Peyer's patch (tissue), 4 donors: ENCODE measurements at places on chromosomes 11 and 22. TPM values are rescaled to one million over a fixed set of nuclear protein-coding genes. Genes with fewer than 3 reads are reported as not detected.

DNA sequence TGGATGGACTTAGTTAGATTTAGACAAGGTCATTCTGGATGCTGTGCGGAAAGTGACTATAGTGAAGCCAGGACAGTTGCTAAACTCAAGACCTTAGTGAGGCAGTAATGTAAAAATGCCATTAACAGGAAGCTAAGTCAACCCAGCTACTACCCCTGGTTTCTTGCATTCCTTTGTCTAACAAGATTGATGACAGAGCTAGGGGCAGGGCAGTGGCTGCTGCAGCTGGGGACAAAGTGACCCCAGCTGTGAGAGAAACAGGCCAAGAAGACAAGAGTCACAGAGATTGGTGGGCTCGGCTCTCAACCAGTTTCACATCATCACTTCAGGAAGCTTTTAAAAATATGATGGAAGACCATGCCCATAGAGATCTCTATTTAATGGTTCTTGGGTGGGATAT lies 110.4 kb upstream of the POU2AF2 start:
- DNase-seq: no peak
- no peak overlapping the region for H3K4me3 ChIP-seq
- H3K4me1 ChIP-seq: no peaks in the 10 kb centered on the region
- no peaks in the 10 kb centered on the region for H3K27me3 ChIP-seq

The DENND6B gene
- 5.4 TPM for total RNA-seq

- DNase-seq: no peak
- H3K27me3 ChIP-seq: no peaks in the 10 kb centered on the region
- H3K4me1 ChIP-seq: no peaks in the 10 kb centered on the region
- H3K4me3 ChIP-seq: no peak overlapping the region
- no peaks in the 10 kb centered on the region for H3K36me3 ChIP-seq
- H3K27ac ChIP-seq: no peak overlapping the region
Measured at GRCh38 chr11:98834776-98835175, 186.0 kb upstream of the CNTN5 start.

GRCh38 chr11:78647986-78648875 lies 73.6 kb upstream of the NARS2 start:
- no peaks in the 10 kb centered on the region for H3K36me3 ChIP-seq
- DNase-seq: no peak
- H3K27me3 ChIP-seq: no peaks in the 10 kb centered on the region
- H3K4me1 ChIP-seq: no peaks in the 10 kb centered on the region
- no peak overlapping the region for H3K27ac ChIP-seq

DNA sequence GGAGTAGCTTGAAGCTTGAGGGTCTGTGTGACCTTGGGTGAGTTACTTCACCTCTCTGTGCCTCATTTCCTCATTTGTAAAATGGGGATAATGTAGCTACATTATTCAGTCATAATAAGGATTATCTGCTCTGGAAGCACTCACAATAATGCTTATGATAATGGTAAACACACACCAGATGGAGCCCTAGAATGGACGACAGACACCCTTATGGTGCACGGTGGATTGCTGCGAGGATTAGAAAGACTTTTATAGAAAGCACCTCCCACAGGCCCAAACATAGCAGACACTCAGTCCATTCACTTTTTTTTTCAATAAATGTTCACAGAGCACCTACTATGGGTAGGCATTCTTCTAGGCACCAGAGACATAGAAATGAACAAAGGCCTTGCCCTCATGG lies 53.8 kb downstream of the LARGE1 start:
- H3K4me3 ChIP-seq: no peak overlapping the region
- H3K36me3 ChIP-seq: no peaks in the 10 kb centered on the region
- H3K27me3 ChIP-seq: no peaks in the 10 kb centered on the region
- H3K4me1 ChIP-seq: peaks cover 12% of the 10 kb centered on the region

- H3K27me3 ChIP-seq: no peaks in the 10 kb centered on the region
- H3K4me3 ChIP-seq: no peak overlapping the region
- no peak for DNase-seq
- H3K27ac ChIP-seq: no peak overlapping the region
- no peaks in the 10 kb centered on the region for H3K36me3 ChIP-seq
- no peaks in the 10 kb centered on the region for H3K4me1 ChIP-seq
Measured at GRCh38 chr11:20715464-20715863, 46.1 kb downstream of the NELL1 start.

GRCh38 chr11:8690374-8691342 lies 8.1 kb downstream of the RPL27A start:
- H3K27me3 ChIP-seq: no peaks in the 10 kb centered on the region
- no peak for DNase-seq
- H3K27ac ChIP-seq: no peak overlapping the region
- H3K4me3 ChIP-seq: no peak overlapping the region
- H3K4me1 ChIP-seq: peaks cover 8% of the 10 kb centered on the region

The SHANK3 gene
- total RNA-seq: 7.8 TPM

DNA sequence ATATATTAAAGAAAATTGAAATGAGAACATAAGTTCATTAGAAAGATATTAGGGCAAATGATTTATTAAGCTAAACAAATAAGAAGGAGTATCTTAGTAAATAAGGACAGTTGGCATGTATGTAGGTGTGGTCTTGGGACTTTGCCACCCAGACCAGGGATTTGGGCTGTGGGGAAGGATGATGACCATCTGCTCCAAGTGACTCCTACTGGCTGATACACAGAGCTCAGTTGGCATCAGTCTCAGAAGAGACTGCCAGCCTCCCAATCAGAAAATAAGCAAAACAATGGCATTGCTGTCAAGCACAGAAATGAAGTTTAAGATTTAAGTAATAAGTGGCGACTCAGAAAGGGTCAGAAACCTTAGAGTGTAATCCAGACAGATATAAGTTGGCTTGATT lies 49.5 kb downstream of the PAX6 start:
- H3K36me3 ChIP-seq: no peaks in the 10 kb centered on the region
- no peak for DNase-seq
- no peaks in the 10 kb centered on the region for H3K4me1 ChIP-seq

DNA sequence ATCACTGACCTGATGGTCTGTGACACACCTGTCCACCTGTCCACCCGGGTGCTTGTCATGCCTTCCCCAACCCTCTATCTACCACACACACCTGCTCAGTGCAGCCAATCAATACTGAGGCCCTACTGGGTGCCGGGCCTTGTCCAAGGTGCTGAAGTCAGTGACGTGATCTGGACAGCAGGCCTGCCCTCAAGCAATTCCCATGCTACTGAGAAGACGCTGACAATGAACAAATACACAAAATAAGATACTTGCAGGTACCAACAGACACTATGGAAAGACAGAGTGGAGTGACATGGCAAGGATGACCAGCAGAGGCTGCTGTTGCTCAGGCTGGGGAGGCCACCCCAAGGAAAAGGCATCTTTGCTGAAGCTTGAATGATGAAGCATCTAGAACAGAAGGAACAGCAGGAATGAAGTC lies 21.2 kb downstream of the PLAAT3 start:
- H3K4me3 ChIP-seq: no peak overlapping the region
- no peaks in the 10 kb centered on the region for H3K4me1 ChIP-seq
- no peaks in the 10 kb centered on the region for H3K27me3 ChIP-seq
- no peak for DNase-seq
- no peak overlapping the region for H3K27ac ChIP-seq
- H3K36me3 ChIP-seq: no peaks in the 10 kb centered on the region

DNA sequence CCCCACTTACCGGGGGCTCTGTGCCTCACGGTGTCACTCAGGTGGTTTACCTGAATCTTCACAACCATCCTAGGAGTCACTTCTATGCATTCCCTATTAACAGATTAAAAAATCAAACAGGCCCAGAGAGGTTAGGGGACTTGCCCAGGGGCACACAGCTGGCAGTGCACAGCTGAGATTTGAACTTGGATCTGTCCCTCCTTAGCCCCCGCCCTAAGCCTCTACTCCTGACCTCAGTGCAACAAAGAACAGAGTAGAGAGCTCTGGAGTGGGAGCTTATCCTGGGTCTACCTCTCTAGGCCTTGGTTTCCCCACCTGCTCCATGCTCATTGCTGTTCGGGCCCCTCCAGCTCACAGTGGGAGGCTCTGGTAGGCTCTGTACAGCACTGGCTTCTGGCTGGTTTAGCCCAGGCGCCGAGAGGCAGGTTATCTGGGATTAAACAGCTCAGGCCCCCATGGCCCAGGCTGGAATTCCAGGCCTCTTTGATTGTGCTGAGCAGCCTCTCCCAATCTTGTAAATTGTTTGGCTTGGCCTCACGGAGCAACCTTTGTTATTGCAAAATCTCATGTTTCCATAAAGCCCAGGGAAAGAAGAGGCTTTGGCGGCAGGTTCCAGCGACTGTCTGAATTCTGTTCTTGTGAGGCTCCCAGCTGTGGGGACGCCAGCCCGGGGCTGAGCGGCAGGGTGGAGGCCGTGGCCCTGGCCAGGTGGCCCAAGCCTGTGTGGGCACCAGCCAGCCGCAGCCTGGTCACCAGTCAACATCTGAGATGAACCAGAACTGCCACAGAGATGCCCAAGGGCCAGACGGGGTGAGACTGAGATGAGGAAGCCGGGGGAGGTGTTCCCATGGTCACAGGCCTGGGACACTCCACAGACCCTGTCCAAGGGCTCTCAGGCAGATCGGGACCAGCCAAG lies 28.9 kb upstream of the SHISAL1 start:
- H3K27me3 ChIP-seq: no peaks in the 10 kb centered on the region
- no peak overlapping the region for H3K4me3 ChIP-seq
- no peak overlapping the region for H3K27ac ChIP-seq
- no peaks in the 10 kb centered on the region for H3K4me1 ChIP-seq
- no peak for DNase-seq

DNA sequence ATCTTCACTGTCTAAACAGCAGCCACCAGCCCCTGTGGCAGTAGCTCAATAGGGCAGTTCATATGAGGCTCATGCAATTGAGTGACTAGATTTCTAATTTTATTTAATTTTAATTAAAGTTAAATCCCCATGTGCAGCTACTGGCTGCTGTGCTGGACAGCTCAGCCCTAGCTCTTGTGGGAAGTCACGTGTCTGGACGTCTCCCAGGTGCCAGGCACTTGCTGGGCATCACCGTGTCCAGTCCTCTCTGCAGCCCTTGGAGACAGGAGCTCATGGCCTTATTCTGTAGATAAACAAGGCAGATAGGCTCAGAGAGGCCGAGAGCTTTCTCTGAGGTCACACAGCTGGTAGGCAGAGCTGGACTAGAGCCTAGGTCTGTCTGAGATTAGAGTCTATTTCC lies 95.0 kb downstream of the ARHGAP8 start:
- H3K4me3 ChIP-seq: no peak overlapping the region
- H3K36me3 ChIP-seq: no peaks in the 10 kb centered on the region
- no peak overlapping the region for H3K27ac ChIP-seq
- no peaks in the 10 kb centered on the region for H3K4me1 ChIP-seq
- no peak for DNase-seq

DNA sequence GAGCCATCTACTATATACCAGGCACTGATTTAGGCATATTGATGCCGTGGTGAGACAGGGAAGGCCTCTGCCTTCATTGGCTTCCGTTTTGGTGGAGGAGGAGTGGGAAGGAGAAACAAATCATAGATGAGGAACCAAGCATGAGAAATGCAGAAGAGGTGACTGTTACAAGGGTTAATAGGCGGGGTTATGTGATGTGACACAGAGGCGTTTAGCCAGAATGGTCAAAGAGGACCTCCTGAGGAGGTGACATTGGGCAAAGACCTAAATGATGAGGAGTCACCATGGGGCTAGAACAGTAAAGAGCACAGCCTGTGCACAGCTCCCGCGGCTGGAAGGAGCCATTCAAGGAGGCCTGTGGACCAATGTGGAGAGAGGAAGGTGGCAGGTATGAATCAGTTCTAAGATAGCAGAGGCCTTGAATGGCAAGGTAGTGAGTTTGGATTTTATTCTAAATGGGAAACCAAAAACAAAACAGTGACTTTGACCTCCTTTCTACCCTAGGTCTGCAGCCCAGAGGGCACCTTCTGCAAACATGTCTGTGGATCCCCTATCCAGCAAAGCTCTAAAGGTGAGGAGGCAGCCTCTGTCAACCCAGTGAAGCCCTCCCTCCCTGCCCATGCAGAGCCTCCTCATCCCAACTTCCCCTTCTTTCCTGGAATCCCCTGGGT lies 11.7 kb downstream of the MAFF start:
- DNase-seq: no peak
- no peaks in the 10 kb centered on the region for H3K36me3 ChIP-seq
- H3K4me1 ChIP-seq: no peaks in the 10 kb centered on the region
- H3K27ac ChIP-seq: no peak overlapping the region
- H3K4me3 ChIP-seq: no peak overlapping the region

The PHOX2A gene
- total RNA-seq: not detected

DNA sequence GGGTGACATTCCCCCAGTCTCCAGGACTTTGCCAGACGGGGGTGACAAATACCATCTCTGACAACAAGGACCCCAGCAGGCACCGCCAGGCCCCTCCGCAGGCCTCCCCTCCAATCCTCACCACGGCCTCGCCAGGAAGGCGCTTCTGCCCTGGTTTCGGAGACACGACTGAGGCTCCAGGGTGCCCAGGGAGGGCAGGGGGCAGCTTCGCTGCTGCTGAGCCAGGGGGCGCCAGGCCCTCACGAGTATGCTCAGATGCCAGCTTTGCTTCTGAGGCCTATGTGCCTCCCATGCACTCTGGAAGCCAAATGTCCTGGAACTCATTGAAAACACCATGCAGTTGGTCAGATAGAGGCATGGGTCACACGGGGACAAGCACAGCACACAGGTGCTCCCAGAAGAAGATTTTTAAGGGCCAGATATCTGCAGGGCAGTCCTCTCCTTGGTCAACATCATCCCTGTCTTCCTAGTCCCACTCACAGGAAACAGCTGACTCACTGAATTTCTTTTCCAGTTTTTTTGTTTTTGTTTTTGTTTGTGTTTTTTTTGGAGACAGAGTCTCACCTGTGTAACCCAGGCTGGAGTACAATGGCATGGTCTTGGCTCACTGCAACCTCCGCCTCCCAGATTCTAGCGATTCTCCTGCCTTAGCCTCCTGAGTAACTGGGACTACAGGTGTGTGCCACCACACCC lies 19.9 kb downstream of the BID start:
- no peak for DNase-seq
- H3K27me3 ChIP-seq: no peaks in the 10 kb centered on the region
- no peaks in the 10 kb centered on the region for H3K36me3 ChIP-seq
- H3K4me3 ChIP-seq: no peak overlapping the region
- H3K4me1 ChIP-seq: no peaks in the 10 kb centered on the region

The LARGE2 gene
- total RNA-seq: 1.2 TPM

GRCh38 chr11:114130629-114131277 lies 71.2 kb downstream of the ZBTB16 start:
- no peaks in the 10 kb centered on the region for H3K4me1 ChIP-seq
- H3K4me3 ChIP-seq: no peak overlapping the region
- no peaks in the 10 kb centered on the region for H3K27me3 ChIP-seq
- H3K36me3 ChIP-seq: peaks cover 18% of the 10 kb centered on the region

The KRTAP5-7 gene
- not detected for total RNA-seq

The NLRP14 gene
- total RNA-seq: 0.27 TPM

The IGLL5 gene
- not detected for total RNA-seq
